ENCODE measurements at places on chromosomes 7 and 10. TPM values are rescaled to one million over a fixed set of nuclear protein-coding genes. Genes with fewer than 3 reads are reported as not detected.

Gene CDH23
- total RNA-seq = not detected

Gene ACHE
- 18.9 TPM for total RNA-seq

- no peak for DNase-seq
- no peak overlapping the region for H3K27ac ChIP-seq
- peaks cover 10% of the 10 kb centered on the region for H3K4me1 ChIP-seq
- H3K27me3 ChIP-seq = no peaks in the 10 kb centered on the region
These were observed 156.2 kb downstream of the AUTS2 start for GRCh38 chr7:69754476-69754875.

DNA sequence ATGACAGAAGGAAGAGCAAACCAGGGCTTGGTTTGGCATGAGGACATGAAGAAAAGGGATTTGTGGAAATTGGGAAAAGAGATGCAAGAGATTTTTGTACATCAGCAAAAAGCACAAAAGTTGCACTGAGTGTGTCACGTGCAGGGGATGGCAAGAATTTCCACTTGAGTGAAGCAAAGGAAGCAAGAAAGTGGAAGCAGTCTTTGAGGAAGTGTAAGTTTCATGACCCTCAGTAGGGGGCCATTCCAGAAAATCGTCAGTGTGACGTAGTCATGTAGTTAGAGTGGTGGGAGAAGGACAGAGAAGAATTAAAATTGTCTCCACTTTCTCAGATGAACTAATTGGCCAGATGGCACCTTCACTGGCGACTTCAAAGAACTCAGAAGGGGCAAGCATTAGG is 123.3 kb upstream of the FZD1 start:
- H3K27ac ChIP-seq = no peak overlapping the region
- DNase-seq = no peak
- no peaks in the 10 kb centered on the region for H3K4me1 ChIP-seq
- no peaks in the 10 kb centered on the region for H3K36me3 ChIP-seq
- H3K4me3 ChIP-seq = no peak overlapping the region

DNA sequence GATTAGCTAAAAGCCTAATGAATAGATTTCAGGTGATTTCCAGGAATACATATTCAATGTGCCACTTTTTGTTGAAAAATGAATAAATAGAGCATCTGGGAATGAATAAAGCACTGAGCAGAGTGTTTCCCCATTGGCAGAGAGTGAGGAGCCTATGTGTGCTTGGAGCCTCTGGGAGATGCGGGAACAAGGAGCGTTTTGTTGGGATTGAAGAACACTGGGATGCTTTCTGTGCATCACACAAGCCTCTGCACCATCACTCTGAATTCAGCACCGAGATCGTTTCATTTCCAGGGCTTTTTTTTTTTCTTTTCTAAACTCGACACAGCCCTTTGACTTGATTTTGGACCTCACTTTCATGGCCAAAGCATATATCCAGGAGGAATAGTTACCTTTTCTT is 111.4 kb downstream of the BAMBI start:
- H3K27me3 ChIP-seq = peaks cover 7% of the 10 kb centered on the region
- H3K27ac ChIP-seq = no peak overlapping the region
- H3K4me1 ChIP-seq = no peaks in the 10 kb centered on the region
- H3K36me3 ChIP-seq = no peaks in the 10 kb centered on the region
- no peak for DNase-seq

DNA sequence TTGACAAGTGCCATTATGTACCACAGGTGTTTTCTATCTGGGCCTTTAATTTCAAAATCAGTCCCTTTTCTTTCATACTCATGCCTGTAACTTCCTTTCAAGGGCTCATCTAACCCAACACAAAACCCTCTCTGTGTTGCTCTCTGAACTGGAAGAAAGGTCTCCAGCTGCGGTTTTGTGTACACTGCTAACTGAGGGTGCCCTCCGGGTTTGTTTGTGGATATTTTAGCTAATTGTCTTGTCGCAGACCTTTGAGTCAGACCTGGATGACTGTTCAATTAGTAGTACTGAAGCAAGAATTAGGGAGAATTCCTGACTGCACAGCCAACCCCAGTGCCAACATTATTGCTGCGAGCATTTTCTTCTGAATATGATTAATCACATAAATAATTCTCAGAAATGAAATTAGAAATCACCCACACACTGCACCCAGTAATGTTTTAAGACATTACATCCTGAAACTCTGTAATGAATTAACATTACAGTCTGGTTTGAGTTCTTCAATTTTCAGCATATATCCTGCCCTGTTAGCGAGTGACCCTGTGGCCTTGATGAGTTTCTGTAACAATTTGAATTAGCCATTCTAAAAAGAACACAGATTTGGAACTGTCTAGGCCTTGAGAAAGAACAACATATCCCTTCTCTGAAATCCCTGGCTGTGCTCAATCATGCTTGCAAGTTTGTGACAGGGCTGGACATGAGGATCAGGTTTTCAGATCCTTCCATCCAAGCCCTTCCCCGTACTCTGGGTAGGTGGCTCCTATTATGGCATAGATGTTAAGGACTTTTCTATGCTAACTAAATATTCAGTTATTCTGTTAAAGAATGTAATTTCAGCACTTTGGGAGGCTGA is 460.1 kb downstream of the PLXDC2 start:
- peaks cover 3% of the 10 kb centered on the region for H3K4me1 ChIP-seq
- H3K27ac ChIP-seq = no peak overlapping the region
- no peaks in the 10 kb centered on the region for H3K36me3 ChIP-seq
- no peak overlapping the region for H3K4me3 ChIP-seq
- DNase-seq = peak; percentile 26
- no peaks in the 10 kb centered on the region for H3K27me3 ChIP-seq

Gene COBL
- total RNA-seq = 3.6 TPM

Gene AKR1C4
- not detected for total RNA-seq

GRCh38 chr7:152006336-152006735 is 19.1 kb upstream of the GALNT11 start:
- peaks cover 9% of the 10 kb centered on the region for H3K27me3 ChIP-seq
- no peaks in the 10 kb centered on the region for H3K4me1 ChIP-seq
- no peak overlapping the region for H3K27ac ChIP-seq
- no peak overlapping the region for H3K4me3 ChIP-seq
- DNase-seq = no peak

DNA sequence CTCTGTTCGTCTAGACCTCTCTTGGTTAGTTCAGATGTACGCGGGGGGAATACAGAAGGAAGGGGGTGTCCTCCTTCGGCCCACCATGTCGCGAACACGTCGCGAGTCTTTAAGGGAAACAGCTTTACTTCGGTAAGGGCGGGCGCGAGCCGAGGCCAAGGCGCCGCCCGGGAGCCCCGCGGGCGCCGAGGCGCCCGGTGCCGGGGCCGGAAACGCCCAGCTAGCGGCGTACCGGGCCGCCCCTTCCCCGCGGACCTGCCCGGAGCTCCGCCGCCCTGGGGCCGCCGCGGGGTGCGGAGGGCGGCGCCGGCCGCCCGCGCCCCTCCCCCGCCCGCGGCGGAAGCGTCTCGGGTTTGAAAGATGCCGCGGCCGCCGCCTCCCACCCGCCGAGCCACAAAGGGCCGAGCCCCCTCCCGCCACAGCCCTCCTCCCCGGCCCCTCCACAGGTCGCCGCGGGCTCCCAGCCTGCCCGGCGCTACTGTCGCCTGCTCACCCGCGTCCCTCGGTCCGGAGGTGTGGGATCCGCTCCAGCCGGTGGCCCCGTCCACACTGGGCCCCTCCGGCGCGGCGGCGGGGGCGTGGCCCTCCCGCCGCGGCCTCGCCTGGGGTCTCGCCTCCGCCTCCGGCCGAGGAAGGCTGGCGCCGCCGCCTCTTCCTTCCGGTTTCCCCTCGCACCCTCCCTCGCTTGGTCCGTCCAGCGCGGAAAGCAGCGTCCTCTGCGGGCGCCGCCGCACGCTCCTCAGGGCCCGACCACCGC is at the start of gene KBTBD2:
Gene KBTBD2 (minus strand): TSS at position 718 of the 757 bp plus-strand sequence. CDS start 12,156 bp downstream, outside the sequence.
- peak; percentile 72 for DNase-seq
- H3K27ac ChIP-seq = peak within 1 kb of the TSS; percentile 91
- H3K27me3 ChIP-seq = no peaks in the 10 kb centered on the region
- peaks cover 19% of the 10 kb centered on the region for H3K4me1 ChIP-seq
- H3K36me3 ChIP-seq = no peaks in the 10 kb centered on the region

Gene SPDYE11
- not detected for total RNA-seq

DNA sequence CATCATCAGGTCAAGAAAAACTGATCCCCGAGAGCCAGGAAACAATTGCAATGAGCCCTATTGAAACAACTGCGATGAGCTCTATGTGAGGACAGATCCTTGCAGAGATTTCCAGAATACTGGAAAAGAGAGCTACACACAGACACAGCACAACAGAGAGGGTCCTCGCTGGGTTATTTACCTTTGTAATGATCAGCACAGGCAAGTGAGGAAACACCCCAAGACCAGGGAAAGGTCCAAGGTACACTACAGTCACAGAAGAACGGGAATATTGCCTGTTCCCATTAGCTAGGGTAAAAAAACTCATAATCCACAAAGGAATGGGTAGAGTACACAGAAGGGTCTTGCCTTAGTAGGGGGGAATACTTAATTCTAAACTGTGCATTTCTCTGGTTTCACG is 152.7 kb downstream of the ZNF438 start:
- no peak overlapping the region for H3K27ac ChIP-seq
- no peak overlapping the region for H3K4me3 ChIP-seq
- H3K36me3 ChIP-seq = no peaks in the 10 kb centered on the region
- H3K27me3 ChIP-seq = no peaks in the 10 kb centered on the region

DNA sequence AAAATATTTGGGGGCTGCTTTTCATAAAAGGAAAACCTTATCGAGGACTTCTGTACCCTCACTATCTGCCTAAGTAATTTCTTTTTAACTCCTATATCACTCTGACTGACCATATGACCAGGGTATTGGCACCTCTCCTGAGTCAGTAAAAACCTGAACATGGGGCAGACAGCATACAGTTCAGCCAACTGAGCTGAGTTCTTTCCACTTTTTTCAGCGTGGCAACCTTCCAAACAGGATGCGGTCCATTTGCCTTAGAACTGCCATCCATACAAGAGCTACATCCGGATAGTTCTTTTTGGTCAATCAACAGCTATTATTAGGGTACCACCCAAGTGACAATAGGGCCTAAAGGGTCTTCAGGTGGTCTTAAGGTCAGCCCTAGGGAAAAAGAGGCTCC is 122.6 kb downstream of the MARCHF5 start:
- H3K27me3 ChIP-seq = peaks cover under 1% of the 10 kb centered on the region
- H3K4me3 ChIP-seq = no peak overlapping the region
- no peak overlapping the region for H3K27ac ChIP-seq
- no peaks in the 10 kb centered on the region for H3K4me1 ChIP-seq
- H3K36me3 ChIP-seq = no peaks in the 10 kb centered on the region

- no peak overlapping the region for H3K4me3 ChIP-seq
- H3K27ac ChIP-seq = no peak overlapping the region
- H3K36me3 ChIP-seq = no peaks in the 10 kb centered on the region
- no peak for DNase-seq
- H3K4me1 ChIP-seq = peaks cover 5% of the 10 kb centered on the region
These were observed 123.6 kb downstream of the OAT start for GRCh38 chr10:124294811-124295770.

Gene DNTT
- total RNA-seq = not detected

GRCh38 chr7:105800442-105800841 is 76.0 kb downstream of the ATXN7L1 start:
- no peak overlapping the region for H3K27ac ChIP-seq
- DNase-seq = peak; percentile 51
- H3K4me3 ChIP-seq = no peak overlapping the region
- no peaks in the 10 kb centered on the region for H3K36me3 ChIP-seq

GRCh38 chr10:88186335-88186734 is 322.9 kb downstream of the PTEN start:
- H3K27ac ChIP-seq = no peak overlapping the region
- H3K4me3 ChIP-seq = no peak overlapping the region
- no peaks in the 10 kb centered on the region for H3K4me1 ChIP-seq
- peak; percentile 63 for DNase-seq
- no peaks in the 10 kb centered on the region for H3K36me3 ChIP-seq
- H3K27me3 ChIP-seq = no peaks in the 10 kb centered on the region

Gene UCMA
- not detected for total RNA-seq

- peak overlapping the region; percentile 92 for H3K27ac ChIP-seq
- H3K27me3 ChIP-seq = no peaks in the 10 kb centered on the region
- peaks cover 59% of the 10 kb centered on the region for H3K4me1 ChIP-seq
- H3K36me3 ChIP-seq = peaks cover 38% of the 10 kb centered on the region
- H3K4me3 ChIP-seq = no peak overlapping the region
- DNase-seq = no peak
These were observed 5.4 kb downstream of the MYOF start for GRCh38 chr10:93476756-93477155.

GRCh38 chr7:155461631-155462030 is 3.7 kb downstream of the EN2 start:
- H3K27ac ChIP-seq = no peak overlapping the region
- no peak for DNase-seq
- no peaks in the 10 kb centered on the region for H3K36me3 ChIP-seq
- H3K4me3 ChIP-seq = no peak overlapping the region

Gene IFIT1
- 335 TPM for total RNA-seq

Gene TMEM139
- not detected for total RNA-seq

DNA sequence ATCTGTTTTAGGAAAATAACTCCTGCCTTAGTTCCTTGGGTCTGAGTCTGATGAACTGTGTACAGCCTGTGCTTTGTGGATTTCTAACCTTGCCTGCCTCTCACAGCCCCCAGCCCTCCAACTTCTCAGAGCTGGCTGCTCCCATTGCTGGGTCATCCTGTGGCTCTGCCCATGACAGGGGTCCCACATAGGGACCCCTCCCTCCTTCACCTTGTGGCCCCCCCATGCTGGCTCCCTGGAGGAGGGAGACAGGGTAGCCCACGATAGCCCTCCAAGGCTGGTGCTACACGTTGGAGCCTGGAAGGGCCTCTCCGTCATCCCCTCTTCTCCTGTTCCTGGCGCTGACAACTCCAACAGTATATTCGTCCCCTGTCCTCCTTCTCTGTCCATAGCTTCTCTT is 2.8 kb upstream of the DENND2A start:
- H3K36me3 ChIP-seq = no peaks in the 10 kb centered on the region
- DNase-seq = no peak
- H3K4me3 ChIP-seq = no peak overlapping the region
- no peaks in the 10 kb centered on the region for H3K27me3 ChIP-seq
- peaks cover 23% of the 10 kb centered on the region for H3K4me1 ChIP-seq

GRCh38 chr7:17706275-17706674 is 234.0 kb downstream of the SNX13 start:
- H3K27ac ChIP-seq = no peak overlapping the region
- H3K4me1 ChIP-seq = no peaks in the 10 kb centered on the region
- H3K4me3 ChIP-seq = no peak overlapping the region
- no peaks in the 10 kb centered on the region for H3K36me3 ChIP-seq
- H3K27me3 ChIP-seq = no peaks in the 10 kb centered on the region

Gene MNX1
- not detected for total RNA-seq

DNA sequence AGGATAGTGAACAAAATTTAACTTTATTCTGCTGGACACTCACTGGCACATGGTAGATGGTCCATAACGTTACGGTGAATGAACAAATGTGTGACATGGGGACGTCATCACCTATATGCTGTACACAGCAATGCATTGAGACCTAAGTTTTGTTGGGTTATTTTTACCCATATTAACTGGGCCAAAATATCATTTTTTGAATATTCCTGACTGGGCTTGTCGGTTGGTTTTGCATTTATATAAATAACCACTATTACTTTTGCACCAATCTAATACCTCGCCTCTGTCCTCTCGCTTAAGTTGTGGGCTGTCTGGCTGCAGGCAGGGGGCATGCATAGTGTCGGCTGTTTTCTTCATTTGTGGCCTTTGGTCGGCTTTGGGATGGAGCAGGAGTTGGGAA is 161.7 kb downstream of the USP6NL start:
- H3K27me3 ChIP-seq = peaks cover 7% of the 10 kb centered on the region
- no peak for DNase-seq
- no peak overlapping the region for H3K27ac ChIP-seq
- H3K36me3 ChIP-seq = no peaks in the 10 kb centered on the region
- no peak overlapping the region for H3K4me3 ChIP-seq

Gene ACSL5
- 0.79 TPM for total RNA-seq

- no peaks in the 10 kb centered on the region for H3K36me3 ChIP-seq
- H3K4me3 ChIP-seq = peak overlapping the region; percentile 46
- peak overlapping the region; percentile 96 for H3K27ac ChIP-seq
These were observed 102.2 kb upstream of the ZNF438 start for GRCh38 chr10:31133792-31134310.

Gene TECPR1
- 23.9 TPM for total RNA-seq
